Chondrocyte (in vitro differentiated cells): ENCODE measurements at places on chromosomes 5 and 9. TPM values are rescaled to one million over a fixed set of nuclear protein-coding genes. Genes with fewer than 3 reads are reported as not detected.
A peak's percentile ranks its signal among the peaks of the same experiment; 100 is the strongest.

DNA sequence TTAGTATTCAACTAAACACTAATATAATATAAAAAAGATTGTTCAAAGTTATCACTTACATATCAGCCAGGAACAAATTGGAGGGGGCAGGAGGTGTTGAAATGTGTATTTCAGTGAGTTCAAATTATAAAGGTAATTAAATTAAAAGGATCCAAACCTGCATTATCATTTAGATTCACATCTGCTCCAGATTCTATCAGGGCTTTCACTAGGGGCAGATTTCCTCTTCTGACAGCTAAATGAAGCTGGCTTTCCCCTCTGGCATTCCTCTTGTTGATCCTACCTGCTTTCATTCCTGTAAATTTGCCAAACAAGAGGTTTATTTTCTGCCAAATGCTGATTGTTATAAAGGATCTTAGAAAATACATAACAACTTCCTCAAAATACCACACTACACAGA is 86.3 kb upstream of the GCNT4 start:
- H3K4me1 ChIP-seq = no peaks in the 10 kb centered on the region
- H3K27me3 ChIP-seq = peaks cover 21% of the 10 kb centered on the region
- peaks cover 4% of the 10 kb centered on the region for H3K36me3 ChIP-seq
- H3K4me3 ChIP-seq = no peak overlapping the region
- no peak for DNase-seq

DNA sequence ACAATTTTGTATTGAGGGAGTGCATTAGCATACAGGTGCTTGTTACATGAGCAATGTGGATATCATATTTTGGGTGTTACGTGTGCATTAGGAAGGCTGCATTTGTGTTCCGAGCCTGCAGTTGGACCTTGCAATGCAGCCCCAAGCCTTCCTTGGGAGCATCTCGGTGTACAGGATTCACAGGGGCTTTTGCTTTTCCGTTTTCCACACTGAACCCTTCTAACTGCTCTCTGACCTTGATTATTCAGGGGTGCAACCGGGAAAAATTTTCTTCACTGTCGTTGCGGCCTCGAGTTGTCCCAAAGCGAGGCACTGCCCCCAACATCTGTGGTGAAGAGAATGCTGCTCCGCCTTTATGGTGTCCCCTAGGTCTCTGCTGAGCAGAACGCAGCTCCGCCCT is 80.1 kb upstream of the PLEKHG4B start:
- no peak for DNase-seq
- no peak overlapping the region for H3K27ac ChIP-seq
- no peak overlapping the region for H3K4me3 ChIP-seq
- peaks cover 3% of the 10 kb centered on the region for H3K27me3 ChIP-seq
- no peaks in the 10 kb centered on the region for H3K36me3 ChIP-seq

DNA sequence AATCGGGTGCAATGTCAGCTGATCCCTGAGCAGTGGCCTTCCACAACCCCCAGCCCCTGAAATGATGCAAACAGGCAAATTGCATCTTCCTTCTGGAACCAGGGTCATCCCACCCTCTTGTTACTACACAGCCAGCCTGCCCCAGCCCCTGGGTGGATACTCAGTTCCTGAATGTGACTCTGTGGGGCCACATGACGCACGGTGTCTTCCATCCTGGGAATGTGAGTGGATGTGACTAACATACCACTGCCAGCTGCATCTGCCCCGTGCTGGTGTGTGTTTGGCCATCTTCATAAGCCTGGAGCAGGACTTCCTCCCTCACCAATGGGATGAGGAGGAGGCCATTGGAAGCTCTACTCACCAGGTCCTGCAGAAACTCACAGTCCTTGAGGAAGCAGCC is 257.9 kb upstream of the ADAMTS16 start:
- no peaks in the 10 kb centered on the region for H3K36me3 ChIP-seq
- peaks cover 19% of the 10 kb centered on the region for H3K27me3 ChIP-seq
- DNase-seq = no peak
- H3K27ac ChIP-seq = no peak overlapping the region
- H3K4me1 ChIP-seq = peaks cover 5% of the 10 kb centered on the region
- no peak overlapping the region for H3K4me3 ChIP-seq

GRCh38 chr9:13718086-13718485 is 438.6 kb upstream of the MPDZ start:
- no peaks in the 10 kb centered on the region for H3K27me3 ChIP-seq
- H3K4me1 ChIP-seq = peaks cover 53% of the 10 kb centered on the region
- DNase-seq = no peak
- no peak overlapping the region for H3K4me3 ChIP-seq
- peak overlapping the region; percentile 72 for H3K27ac ChIP-seq

DNA sequence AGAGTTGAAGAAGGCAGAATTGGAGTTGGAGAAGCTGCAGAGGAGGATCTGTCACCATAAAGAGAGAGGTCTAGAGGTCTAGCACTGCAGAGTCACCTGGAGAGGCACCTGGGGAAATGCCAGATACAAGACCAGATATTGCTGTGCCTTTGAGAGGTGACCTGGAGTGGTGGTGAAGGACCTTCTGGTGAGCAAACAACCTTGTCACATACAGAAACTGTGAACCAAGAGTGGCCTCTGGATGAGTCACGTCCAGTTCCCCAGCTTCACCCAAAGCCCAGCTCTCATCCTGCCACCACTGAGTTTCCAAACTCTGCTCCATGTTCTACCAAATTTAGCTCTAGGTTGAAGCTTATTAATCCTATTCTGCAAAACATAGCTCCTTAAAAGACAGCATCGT is 131.1 kb upstream of the FBXL7 start:
- H3K4me1 ChIP-seq = peaks cover 4% of the 10 kb centered on the region
- H3K4me3 ChIP-seq = no peak overlapping the region
- peaks cover 8% of the 10 kb centered on the region for H3K27me3 ChIP-seq
- no peak overlapping the region for H3K27ac ChIP-seq
- H3K36me3 ChIP-seq = no peaks in the 10 kb centered on the region

DNA sequence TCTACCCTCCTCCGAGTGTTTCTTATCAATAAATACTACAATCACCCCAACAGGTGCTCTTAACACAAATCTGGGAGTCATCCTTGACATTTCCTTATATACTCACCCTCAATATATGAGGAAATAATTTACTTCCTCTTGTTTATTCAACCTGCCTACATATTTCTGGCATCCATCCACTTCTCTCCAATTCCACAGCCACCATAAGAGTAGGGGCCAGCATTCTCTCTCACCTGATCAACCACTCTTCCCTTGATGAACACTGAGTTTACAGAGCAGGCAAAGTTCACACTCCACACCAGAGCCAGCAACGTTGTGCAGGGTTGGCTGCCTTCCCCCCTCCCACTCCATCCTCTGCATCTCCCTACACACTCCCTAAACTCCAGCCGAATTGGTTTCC is 904.3 kb upstream of the DMAC1 start:
- H3K4me1 ChIP-seq = peaks cover 7% of the 10 kb centered on the region
- no peak overlapping the region for H3K27ac ChIP-seq
- no peak for DNase-seq
- no peaks in the 10 kb centered on the region for H3K36me3 ChIP-seq
- no peak overlapping the region for H3K4me3 ChIP-seq

- H3K27ac ChIP-seq = peak overlapping the region; percentile 49
- no peaks in the 10 kb centered on the region for H3K27me3 ChIP-seq
- H3K4me3 ChIP-seq = no peak overlapping the region
- H3K36me3 ChIP-seq = peaks cover 26% of the 10 kb centered on the region
Observed at GRCh38 chr9:86329649-86330048, 24.6 kb downstream of the TUT7 start.

DNA sequence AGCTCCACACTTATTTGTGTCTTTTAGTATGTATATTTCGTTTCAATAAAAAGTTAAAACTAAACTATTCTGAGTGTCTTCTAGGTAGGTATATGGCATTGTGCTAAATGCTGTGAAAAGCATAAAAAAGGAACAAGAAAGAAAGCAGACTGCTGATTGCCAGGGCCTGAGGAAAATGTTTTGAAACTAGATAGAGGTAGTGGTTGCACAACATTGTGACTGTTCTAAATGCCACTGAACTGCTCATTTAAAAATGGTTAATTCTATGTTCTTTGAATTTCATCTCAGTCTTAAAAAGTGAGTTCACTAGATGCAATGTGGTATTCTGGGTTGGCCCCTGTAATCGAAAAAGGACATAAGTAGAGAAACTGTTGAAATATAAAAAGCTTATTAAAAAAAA is 2.6 kb upstream of the ALAD start:
- H3K27me3 ChIP-seq = no peaks in the 10 kb centered on the region
- DNase-seq = no peak
- peaks cover 27% of the 10 kb centered on the region for H3K4me1 ChIP-seq
- H3K27ac ChIP-seq = no peak overlapping the region
- H3K36me3 ChIP-seq = peaks cover 4% of the 10 kb centered on the region

DNA sequence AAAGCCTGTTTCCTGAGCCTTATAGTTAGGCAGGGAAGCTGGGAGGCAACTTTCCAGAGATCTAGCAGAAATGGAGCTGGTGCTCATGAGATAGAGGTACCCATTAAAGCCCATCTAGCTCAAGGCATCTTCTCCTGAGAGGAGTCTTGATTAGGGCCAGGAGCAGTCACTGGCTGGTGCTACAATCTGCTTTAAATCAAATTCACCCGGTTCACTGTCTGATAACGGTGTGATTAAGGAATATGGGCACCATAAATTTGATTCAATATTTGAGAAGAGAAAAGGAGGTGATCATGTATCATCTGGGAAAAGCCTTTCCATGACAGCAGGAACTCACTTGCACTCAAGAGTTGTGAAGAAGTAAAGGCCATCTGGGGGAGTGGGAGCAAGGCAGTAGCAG is 23.9 kb upstream of the NR5A1 start:
- no peak overlapping the region for H3K4me3 ChIP-seq
- no peak for DNase-seq
- no peak overlapping the region for H3K27ac ChIP-seq
- H3K36me3 ChIP-seq = peaks cover 2% of the 10 kb centered on the region
- H3K4me1 ChIP-seq = peaks cover 2% of the 10 kb centered on the region
- H3K27me3 ChIP-seq = no peaks in the 10 kb centered on the region

- peaks cover 57% of the 10 kb centered on the region for H3K4me1 ChIP-seq
- H3K27me3 ChIP-seq = no peaks in the 10 kb centered on the region
- H3K36me3 ChIP-seq = no peaks in the 10 kb centered on the region
- H3K27ac ChIP-seq = peak overlapping the region; percentile 79
- H3K4me3 ChIP-seq = peak overlapping the region; percentile 26
- no peak for DNase-seq
Observed at GRCh38 chr5:111774525-111774924, 17.5 kb upstream of the NREP start.

Gene TOR1A
- total RNA-seq = 45.3 to 54.3 TPM (median 47.4 TPM) in 3 replicates
